AG10803 (cell line): ENCODE measurements at places on chromosomes 11 and 22.

GRCh38 chr11:134521001-134521400 is 109.0 kb upstream of the B3GAT1 start:
- DNase-seq, result no peak

DNA sequence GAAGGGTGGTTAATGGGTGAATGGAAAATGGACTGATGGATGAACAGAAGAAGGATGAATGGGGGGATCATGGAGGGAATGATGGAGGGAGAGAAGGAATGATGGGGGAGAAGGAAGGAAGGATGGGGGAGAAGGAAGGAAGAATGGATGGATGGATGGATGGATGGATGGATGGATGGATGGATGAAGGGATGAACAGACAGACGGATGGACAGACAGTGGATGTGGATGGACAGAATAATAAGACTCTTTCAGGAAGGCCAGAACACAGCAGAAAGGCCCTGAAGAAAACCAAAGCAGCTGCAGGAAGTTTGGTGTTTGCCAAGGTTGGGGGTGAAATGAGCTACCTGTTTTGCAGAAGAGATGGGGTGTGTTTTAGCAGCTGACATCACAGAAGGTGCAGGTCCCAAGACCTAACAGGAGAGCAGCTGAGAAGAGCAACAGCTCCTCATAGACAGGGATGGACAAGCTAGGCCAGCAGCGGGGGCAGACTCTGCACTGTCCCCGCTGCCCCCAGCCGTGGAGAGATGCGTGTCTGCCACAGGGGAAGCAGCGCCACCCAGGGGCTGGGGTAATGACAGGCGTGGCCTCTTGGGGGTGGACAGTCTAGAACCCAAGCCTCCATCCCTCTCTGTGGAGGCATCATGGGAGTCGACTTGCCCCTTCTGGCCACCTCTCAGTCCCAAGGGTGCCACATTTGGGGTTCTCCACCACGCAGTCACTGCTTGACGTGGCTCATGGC is 17.9 kb downstream of the C1QTNF6 start:
- no peak for DNase-seq

GRCh38 chr22:45424241-45424731 is 10.8 kb downstream of the RIBC2 start:
- no peak for DNase-seq

- DNase-seq, result no peak
Measured at GRCh38 chr11:29657709-29658108, 359.1 kb downstream of the KCNA4 start.

DNA sequence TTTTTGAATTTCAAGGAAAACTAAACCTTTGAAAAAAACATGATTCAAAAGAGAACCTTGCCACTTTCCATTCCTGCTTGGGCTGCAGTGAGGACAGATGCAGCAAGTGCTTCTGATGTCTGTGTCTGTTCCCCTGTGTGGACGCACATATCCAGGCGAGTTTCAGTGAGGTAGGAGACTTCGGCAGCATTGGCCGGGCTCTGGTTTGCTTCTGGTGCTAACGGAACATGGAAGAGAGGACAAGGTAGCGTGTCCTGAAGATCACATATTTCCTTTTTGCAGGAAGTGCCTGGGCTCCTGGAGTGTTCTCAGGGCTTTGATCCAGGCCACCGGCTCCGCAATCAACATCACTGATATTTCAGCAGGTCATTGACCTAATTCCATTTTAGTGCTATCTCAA is 33.1 kb upstream of the IGLL5 start:
- no peak for DNase-seq

GRCh38 chr11:70250876-70251658 is 19.4 kb upstream of the PPFIA1 start:
- no peak for DNase-seq

DNA sequence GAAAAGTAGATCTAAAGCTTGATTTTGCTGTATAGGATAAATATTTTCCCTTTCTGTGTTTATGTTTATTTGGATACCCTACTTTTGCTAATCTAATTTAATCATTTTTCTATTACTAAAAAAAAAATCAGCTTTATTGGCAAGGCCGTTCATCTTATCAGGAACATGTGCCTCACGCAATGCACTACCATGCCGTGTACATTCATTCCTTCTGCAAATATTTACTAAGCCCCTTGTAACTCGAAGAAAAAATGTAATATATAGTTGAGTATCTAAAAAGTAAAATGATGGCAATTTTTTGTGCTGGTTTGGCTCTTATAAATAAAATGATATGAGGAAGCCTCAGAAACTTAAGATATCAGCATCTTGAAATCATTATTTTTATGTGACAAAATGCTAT is 8.9 kb downstream of the UVRAG start:
- DNase-seq, result no peak

- no peak for DNase-seq
Measured at GRCh38 chr22:46622081-46622521, 1.9 kb downstream of the GRAMD4 start.

GRCh38 chr11:44684859-44685281 is 41.9 kb upstream of the TSPAN18 start:
- no peak for DNase-seq

- DNase-seq, result no peak
Measured at GRCh38 chr11:114886644-114887265, 208.4 kb downstream of the NXPE2 start.

DNA sequence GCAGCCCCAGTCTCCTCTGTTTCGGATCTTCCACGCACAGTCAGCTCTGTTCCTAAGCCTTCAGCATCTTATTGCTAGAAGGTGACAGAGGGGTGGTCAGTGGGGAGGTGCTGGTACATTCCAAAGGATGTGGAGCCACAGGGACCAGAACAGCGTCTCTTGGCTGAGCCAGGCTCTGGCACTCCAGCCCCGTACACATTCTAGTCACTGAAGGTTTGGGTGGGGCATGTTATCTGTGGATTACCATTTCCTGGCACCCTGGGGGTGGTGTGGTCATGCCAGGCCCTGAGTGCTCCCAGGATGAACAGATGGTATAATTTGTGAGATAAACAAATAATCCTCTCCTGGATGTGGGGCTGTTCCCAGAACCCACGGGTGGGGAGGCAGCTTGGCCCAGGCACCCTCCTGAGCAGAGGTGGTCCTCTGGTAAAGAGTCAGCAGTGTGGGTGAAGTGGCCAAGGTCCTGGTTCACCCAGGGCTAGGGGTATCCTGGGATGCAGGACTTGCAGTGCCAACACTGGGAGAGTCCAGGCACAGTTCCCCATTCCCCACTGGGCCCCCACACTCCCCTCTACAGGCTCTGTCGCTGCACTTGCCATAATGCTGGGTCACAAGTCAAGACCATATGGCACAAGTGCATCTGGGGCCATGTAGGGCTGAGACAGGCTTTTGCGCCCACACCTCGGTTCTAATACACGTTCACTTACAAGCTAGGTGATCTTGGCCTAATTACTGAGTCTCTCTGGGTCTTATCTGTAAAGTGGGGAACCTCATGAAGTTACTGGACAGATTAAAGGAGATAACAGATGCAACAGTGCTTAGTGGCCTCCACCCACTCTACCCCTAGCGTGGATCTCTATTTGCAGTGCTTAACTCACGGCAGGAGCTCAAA is 33.0 kb downstream of the DKK3 start:
- no peak for DNase-seq

GRCh38 chr11:46391186-46391577 is 394 bp downstream of the CHRM4 start:
- no peak for DNase-seq

DNA sequence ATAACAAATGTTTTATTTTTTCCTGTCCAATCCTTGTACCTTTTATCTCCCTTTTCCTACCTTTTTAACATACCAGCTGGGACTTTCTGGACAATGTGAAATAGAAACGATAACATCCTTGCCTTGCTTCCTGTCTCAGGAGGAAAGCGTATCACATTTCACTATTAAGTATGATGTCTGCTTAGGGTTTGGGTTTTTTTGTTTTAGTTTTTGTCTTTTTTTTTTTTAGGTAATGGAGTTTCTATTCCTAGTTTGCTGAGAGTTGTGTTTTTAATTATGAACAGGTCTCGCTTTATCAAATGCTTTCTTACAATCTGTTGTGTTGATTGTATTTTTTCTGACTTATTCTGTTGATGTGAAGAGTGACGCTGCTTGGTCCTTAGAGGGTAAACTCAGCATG is 64.2 kb upstream of the KCNQ1OT1 start:
- no peak for DNase-seq

- DNase-seq, result peak; percentile 93
Measured at GRCh38 chr11:69518081-69518950, 36.9 kb downstream of the LINC01488 start.

GRCh38 chr11:65440831-65441499 is 18.4 kb downstream of the NEAT1 start:
- peak; percentile 44 for DNase-seq

- peak; percentile 72 for DNase-seq
Measured at GRCh38 chr11:131302836-131303235, 67.6 kb upstream of the NTM start.

DNA sequence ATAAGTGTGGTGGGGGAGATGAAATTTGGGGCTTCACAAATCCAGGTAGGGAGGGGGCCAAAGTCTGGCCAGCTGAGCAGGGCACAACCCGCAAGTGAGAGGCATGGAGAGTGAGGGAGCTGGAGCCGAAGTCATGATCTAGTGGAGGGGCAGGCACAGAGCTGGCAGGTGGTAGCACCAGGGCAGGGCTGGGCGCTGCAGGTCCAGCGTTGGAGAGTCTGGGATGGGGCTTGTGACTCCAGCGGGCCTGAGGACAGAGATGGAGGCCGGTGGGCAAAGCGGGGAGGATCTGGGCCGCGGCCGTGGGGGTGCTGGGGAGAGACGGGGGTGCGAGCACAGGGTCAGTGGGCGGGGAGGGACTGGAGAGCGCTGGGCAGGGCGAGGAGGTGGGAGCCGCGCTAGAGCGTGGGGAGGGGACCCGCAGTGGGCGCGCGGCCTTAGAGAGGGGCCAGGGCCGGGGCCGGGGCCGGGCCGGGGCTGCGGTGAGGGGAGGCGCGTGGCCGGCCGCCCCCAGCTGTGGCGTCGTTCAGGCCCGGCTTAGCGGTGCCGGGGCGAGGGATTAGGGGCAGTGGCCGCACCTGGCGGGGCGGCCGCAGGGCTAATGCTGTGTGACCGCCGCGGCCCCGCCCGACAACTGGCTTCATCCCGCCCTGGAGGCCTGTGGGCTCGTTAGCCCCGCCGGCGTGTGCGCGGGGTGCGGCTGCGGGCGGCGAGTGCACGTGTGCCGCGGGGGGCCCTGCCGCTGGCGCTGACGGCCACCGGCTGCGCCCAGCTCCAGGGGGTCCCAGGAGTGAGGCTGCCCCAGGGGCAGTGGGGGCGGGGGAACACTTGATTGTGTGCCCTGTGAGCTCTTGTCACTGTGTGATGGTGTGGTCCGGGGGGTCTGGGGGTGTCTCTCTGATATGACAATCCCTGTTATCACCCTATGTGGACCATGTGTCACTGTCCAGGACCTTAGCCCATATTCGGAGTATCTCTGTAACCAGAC is 23.6 kb upstream of the MYOD1 start:
- no peak for DNase-seq

- peak; percentile 82 for DNase-seq
Measured at GRCh38 chr11:116879800-116880625, 42.6 kb upstream of the APOA1 start.

- peak; percentile 80 for DNase-seq
Measured at GRCh38 chr22:31490496-31490925, 869 bp upstream of the EIF4ENIF1 start.

DNA sequence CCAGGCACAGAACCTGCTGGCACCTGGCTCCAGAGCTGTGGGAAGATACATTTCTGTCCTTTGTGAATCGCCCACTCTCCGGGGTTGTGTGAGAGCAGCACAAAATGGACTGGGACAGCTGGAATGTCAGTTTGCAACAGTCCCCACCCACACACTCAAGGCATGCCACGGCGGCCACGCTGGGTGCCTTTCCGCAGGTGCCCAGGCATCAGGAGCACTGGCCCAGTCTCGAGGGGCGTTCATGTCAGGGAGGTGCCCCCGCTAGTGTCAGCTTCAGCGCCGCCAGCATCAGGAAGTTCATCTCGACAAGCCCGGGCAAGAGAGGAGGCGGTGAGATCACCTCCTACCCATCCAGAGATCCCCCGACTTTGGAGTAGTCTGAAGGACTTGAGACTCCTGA is 2.1 kb downstream of the TP53AIP1 start:
- no peak for DNase-seq

DNA sequence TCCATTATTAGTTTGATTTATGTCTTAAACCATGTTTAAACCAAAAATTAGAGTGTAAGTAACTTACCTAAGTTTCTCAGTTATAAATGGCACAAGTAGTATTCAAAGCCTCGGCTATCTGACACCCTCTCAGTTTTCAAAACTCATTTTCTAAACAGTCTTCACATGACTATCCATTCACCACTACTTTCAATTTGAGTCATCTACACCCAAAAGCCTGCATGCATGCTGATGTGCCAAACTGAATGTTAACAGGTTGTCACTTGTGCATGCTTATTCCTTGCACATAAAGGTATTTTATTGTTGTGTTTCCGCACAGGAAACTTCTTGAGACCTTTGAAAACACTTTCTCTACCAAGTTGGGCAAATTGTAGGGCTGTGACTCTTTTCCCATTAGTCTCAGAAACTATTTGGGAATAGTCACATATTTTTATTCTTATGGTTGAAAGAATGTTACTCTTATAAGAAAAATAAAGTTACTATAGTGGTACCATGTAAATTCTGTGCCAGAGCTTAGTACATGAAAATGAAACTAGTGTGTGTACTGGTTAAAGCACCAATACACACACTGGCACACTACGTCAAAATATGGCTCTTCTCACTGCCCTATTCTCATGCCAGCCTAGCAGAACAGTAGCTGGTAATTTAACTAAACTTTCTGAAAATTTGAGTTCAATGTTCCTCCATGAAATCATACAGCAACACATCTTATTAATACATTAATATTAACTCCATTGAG is 2.2 kb upstream of the OR51E2 start:
- no peak for DNase-seq

DNA sequence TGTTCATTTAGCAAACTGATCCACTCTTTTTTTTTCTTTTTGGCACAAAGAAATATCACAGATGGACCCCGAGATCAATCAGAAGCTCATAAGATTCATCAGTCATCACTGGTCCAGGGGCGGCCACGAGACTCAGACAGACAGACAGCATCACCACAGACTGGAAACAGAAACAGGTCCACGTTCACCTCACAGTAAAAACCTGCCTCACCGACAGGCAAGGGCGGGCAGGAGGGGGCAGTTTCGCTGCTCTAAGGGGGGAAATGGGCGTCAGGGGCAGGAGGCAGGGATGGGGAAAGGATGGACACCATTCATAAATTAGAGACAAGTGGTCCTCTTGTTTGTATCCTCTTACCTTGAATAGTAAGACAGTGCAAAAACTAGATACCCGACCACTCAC is 16.5 kb downstream of the CHST1 start:
- no peak for DNase-seq

- DNase-seq, result no peak
Measured at GRCh38 chr11:128302425-128303186, 284.8 kb downstream of the ETS1 start.

GRCh38 chr11:83864412-83865057 is 578.4 kb upstream of the CCDC90B start:
- DNase-seq, result no peak

GRCh38 chr11:90700789-90701439 is 478.1 kb upstream of the CHORDC1 start:
- DNase-seq, result no peak
